Forelimb muscle (tissue), 1 donor: ENCODE measurements at places on chromosomes 5 and 9. TPM values are rescaled to one million over a fixed set of nuclear protein-coding genes. Genes with fewer than 3 reads are reported as not detected.

DNA sequence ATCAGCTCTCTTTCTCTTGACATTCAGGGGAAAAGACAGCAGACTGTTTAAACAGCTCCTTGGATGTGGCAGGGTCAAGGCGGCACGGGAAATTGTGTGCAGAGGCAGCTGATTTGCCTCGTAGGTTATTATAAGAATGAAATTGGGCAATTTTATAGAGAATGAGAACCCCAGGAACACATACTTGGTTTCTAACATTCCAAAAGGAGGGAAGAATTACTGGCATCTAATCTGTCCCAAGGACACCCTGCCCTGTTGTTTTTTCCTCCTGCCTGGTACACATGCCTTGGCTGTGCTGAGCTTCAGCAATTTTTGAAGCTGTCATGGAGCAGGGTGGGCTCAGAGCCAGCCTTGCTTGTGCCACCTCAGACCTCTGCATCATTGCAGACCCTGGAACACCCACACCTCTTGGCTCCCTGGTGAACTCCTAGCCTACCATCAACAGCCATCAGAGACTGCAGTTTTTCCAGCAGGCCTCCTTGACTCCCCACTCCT is 143.6 kb downstream of the BOD1 start:
- no peak for DNase-seq

DNA sequence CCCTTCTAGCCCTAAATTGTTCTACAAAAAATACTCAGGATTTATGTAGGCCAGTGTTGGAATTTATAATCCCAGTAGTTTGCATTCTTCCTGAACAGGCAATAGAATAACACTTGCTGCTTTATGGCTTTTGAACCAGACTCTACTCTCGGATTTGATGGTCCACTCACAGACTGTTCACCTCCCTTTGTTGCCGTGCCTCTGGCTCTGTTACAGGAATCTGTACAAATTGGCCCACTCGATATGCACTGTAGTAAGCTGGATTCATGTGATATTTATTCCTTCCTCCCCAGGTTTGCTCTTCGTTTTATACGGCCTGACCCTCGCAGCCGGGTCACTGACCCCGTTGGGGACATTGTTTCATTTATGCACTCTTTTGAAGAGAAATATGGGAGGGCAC is 43.7 kb downstream of the FAF2 start:
- DNase-seq, result no peak

- no peak for DNase-seq
Measured at GRCh38 chr9:106076711-106077110, 382.4 kb downstream of the TMEM38B start.

DNA sequence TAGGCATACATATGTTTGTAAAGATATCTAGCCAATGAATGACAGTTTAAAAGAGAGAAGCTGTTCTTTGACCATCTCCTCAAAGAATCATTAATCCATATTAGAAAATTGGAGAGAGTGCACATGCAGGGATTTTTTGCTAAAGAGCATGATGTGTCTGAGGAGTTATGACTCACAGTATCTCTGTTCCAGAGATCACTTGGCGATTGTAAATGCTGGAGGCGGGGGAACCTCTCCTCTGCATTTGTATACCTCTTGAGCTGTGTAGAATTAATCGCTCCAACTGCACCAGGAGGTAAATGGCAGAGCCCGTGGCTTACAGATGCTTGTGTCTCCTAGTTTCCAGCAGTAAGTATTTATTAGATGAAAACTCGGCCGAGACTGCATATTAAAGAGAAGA is 3.6 kb upstream of the SPATA31D1 start:
- no peak for DNase-seq

DNA sequence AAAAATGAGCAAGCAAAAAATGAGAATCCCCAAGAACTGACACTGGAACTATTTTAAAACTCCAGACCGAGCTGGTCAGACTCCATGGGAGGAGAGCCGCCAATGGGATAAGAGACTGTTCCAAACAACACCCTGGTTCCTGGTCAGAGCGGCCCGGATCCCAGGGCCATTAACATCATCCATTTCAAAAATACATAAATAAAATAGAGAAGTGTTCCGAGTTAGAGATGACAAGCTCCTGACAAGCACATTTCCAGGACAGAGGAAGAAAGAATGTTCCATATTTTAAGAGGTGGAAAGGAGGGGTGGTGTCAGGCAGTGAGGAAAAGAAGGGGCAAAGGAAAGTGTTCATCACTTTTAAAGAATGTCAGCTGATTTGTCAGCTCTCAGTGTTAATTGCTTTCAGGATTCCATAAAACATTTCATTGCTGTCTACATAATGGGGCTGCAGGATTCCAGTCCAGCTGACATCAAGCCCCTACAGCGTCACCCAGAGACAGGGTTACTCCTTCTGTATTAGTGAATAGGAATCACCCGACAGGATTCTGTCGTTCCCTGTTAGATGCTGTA is 202.5 kb upstream of the TRIM32 start:
- no peak for DNase-seq

- no peak for DNase-seq
Measured at GRCh38 chr5:677131-678101, 15.7 kb downstream of the TPPP start.

GRCh38 chr5:1037123-1037670 is 28.6 kb downstream of the NKD2 start:
- DNase-seq, result no peak

GRCh38 chr5:77239126-77239741 is 28.8 kb downstream of the PDE8B start:
- DNase-seq, result no peak

- DNase-seq, result no peak
Measured at GRCh38 chr9:272251-273213, 57.9 kb downstream of the DOCK8 start.

DNA sequence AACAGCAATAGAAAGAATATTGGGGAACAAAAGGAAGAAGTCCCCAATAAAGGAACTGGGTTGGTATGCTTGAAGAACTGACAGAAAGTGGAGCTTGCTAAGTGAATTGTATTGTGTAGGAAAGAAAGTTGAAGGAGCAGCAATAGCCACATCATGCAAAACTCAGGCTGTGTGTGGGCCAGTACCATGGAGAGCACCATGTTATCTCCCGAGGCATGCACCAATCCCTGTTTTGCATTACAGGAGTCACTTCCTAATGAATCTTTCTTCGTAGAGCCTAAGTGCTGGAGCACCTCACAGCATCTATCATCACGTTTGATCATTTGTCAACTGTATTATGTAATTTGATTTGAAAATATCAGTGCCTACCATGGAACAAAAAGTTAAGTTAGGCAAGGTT is 137.7 kb upstream of the NMUR2 start:
- DNase-seq, result no peak

DNA sequence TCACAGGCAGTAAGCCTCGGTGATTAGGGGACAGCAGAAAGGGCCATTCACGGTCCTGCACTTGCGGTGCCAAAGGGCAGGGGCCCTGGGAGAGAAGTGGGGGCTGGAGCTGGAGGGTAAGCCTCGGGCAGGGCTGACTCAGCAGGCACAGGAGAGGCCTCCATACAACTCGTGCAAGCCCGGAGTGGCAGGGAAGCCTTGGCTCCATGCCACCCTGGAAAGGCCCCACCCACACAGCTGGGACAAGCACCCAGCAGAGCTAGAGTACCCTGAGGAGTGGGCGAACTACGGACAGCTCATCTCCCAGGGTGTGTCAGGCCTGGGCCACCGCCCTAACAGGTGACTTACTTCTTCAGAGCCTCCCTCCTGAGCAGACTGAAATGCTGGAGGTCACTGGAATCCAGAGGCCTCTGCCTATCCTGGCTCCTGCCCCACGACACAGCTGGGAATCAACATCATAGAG is 5.6 kb upstream of the CAMK2A start:
- no peak for DNase-seq

DNA sequence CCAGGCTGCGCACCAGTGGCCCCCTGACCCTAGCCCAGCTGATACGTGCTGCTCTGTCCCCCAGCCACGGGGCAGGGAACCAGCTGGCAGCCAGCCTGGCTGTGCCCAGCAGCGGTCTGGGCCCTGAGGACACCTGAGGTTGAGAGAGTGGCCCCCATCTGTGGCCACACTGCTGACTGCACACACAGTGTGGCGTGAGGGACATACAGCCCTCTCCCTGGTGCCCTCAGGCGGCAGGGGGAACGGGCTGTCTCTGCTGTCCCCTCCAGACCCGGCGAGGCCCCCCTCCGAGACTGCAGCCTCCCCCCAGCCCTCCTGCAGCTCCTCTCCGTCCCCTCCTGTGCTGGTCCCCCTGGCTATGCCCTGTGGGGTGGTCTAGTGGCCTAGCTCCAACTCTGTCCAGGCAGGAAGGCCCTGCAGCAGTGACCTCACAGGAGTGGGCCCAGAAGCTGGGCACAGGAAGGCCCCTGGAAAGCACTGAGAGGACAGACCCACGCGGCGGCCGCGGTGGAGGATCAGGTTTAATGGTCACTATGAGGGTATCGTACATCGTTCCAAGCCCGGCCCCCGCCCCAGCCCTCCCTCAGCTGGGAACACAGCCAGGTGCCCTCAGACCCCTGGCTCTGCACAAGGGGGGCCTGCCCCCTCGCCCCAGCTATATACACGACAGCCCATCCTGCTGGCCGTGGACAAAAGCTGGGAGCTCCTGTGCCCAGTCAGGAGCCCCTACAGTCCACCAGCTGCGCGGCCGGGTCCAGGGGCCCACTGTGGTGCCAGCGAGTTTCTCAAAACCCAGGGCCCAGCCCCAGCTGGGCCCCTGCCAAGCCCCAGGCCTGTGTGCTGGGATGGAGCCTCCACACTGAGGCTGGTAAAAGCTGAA is 6.8 kb upstream of the ENTPD8 start:
- DNase-seq, result no peak

DNA sequence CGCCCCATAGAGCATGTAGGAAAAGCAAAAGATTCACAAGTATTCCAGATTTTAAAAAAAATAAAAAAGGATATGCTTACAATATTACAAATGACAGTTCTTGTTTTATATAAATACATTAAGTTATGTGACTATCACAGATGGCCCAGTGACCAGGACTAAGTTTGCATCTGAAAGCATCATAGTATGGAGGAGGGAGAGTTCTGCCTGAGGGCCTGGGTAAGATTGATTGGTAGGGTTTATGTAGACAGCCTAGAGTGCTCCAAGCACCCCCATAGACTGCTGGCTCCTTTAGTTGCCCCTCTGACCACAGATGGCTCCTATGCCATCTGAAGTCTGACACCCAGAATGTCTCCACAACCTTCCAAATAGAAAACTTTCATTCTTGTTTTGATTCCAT is 48.0 kb upstream of the ADAMTS16 start:
- no peak for DNase-seq

DNA sequence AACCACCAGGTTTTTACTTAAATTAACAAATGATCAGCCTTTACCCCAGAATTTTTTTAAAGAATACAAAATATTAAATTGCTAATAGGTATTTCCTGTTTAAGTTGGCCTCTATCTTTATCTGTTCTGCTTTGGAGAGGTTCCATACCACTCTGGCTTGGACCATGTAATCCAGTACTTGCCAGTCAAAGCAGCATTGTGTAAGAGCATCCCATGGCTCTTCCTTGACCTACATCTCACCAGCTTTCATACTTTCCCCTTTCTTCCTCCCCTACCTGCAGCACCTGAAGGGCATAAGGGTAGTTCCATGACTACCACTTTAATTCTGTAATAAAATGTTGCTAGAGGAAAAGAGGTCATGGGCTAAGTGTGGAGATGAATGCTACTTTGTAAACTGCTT is 140.8 kb upstream of the MTAP start:
- DNase-seq, result no peak

- no peak for DNase-seq
Measured at GRCh38 chr5:40736103-40736875, 19.5 kb downstream of the TTC33 start.

GRCh38 chr5:61322738-61323725 is 9.0 kb upstream of the ZSWIM6 start:
- no peak for DNase-seq

DNA sequence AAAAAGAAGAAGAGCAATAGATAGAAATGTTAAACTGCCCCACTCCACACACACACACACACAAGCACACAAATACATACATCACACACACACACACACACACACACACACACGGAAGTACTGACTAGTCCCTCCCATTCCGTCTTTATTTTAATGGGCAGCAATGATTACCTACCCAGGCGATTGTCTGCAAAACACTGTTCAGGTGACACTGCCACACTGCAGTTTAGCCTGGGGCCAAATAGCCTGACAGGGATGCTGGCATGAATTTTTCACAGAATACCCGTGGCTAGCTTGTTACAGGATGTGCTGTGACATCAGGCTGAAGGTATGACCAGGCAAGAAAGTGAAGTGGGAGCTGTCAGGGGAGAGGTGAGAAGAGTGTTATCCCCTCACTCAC is 86.9 kb downstream of the FRMD3 start:
- DNase-seq, result no peak

GRCh38 chr9:3746296-3747275 is 220.8 kb upstream of the RFX3 start:
- no peak for DNase-seq

GRCh38 chr5:100142607-100143006 is 392.6 kb upstream of the FAM174A start:
- no peak for DNase-seq

DNA sequence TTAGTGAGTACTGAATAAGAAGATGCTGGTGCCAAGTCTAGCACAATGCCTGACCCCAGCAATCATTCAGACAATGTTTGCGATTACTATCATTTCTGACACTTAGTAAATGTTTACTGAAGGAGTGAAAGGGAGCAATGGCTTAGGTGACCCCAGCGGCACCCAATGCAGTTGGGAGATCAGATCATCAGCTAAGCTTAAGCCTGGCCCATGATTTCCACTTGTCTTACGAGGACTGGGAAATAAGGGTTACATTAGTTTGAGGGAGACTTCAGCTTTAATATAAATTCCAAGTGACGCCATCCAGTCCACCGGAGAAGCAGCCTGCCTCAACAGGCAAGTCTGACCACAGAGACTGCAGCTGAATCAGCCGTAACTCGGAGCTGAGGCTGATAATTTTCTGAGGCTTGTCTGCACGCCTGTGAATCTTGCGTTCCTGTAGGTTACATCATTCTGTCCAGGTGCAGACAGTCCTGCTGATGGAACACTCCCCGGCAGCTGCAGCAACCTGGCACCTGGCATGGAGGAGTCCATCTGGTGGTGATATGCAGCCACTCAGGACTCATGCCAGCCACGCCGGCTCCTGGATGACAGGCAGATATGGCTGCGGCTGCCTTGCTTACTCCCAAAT is 34.9 kb upstream of the FGF1 start:
- no peak for DNase-seq

DNA sequence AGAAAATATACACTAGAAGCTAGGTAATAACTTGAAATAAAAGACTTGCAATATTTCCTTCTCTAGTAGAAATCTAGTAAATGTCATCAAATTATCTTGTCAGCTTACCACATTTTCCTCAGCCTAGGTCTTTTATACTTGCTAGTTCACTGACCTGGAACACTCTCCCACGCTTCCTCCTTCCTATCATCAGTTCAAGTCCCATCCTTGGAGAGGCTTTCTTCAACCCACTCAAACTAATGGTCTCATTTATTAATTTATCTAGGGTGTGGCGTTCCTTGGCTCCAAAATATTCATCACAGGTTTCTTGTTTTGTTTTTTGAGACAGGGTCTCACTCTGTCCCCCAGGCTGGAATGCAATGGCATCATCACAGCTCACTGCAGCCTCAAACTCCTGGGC is 2.9 kb downstream of the FAM13B start:
- no peak for DNase-seq

The CCDC183 gene
- 1.9 TPM for polyA plus RNA-seq

The FOXD4L4 gene
- not detected for polyA plus RNA-seq

The ECSCR gene
- 29.8 TPM for polyA plus RNA-seq

The MARVELD2 gene
- 0.10 TPM for polyA plus RNA-seq

The HMMR gene
- polyA plus RNA-seq, result 8.6 TPM

The QRFP gene
- polyA plus RNA-seq, result 0.33 TPM

The PCAT7 gene
- polyA plus RNA-seq, result 7.9 TPM

The TNFSF15 gene
- polyA plus RNA-seq, result 0.13 TPM

The PDE6A gene
- 0.06 TPM for polyA plus RNA-seq

The NR5A1 gene
- polyA plus RNA-seq, result not detected

The ALDH1A1 gene
- 35.0 TPM for polyA plus RNA-seq

The CNTFR gene
- polyA plus RNA-seq, result 44.9 TPM

The SHISAL2B gene
- 0.40 TPM for polyA plus RNA-seq
